ENCODE measurements at places on chromosomes 6 and 20. TPM values are rescaled to one million over a fixed set of nuclear protein-coding genes. Genes with fewer than 3 reads are reported as not detected.

The PRICKLE4 gene
- polyA plus RNA-seq = 0.27 TPM

The WFDC10B gene
- polyA plus RNA-seq = not detected

The SULF2 gene
- not detected for polyA plus RNA-seq

The BMP6 gene
- 0.22 TPM for polyA plus RNA-seq

The LPA gene
- not detected for polyA plus RNA-seq

The BIRC7 gene
- polyA plus RNA-seq = 0.16 TPM

The DLL1 gene
- polyA plus RNA-seq = not detected

The PTGIS gene
- polyA plus RNA-seq = not detected

The SLC39A7 gene
- 150 TPM for polyA plus RNA-seq

The MYB gene
- 153 TPM for polyA plus RNA-seq

The ASIP gene
- not detected for polyA plus RNA-seq

The FILIP1 gene
- 0.03 TPM for polyA plus RNA-seq

The CAPN11 gene
- 0.61 TPM for polyA plus RNA-seq

The PACSIN1 gene
- polyA plus RNA-seq = 0.98 TPM

The DBNDD2 gene
- polyA plus RNA-seq = 62.5 TPM

The BPIFB1 gene
- polyA plus RNA-seq = not detected

The SMPDL3A gene
- 1.1 TPM for polyA plus RNA-seq

The GLP1R gene
- not detected for polyA plus RNA-seq

The SEL1L2 gene
- not detected for polyA plus RNA-seq

The TULP1 gene
- polyA plus RNA-seq = 0.17 TPM

All from K562 (cell line).